HEK293T (cell line): ENCODE measurements at places on chromosomes 4 and X.
A peak's percentile ranks its signal among the peaks of the same experiment; 100 is the strongest.

- DNase-seq: no peak
These were observed 27.4 kb downstream of the FAM149A start for GRCh38 chr4:186131935-186132334.

- DNase-seq: no peak
These were observed 34.8 kb upstream of the DCK start for GRCh38 chr4:70958681-70959080.

GRCh38 chr4:96483308-96484030, 643.6 kb downstream of the PDHA2 start:
- DNase-seq: no peak

GRCh38 chr4:87216469-87216868, 3.9 kb downstream of the KLHL8 start:
- DNase-seq: no peak

- DNase-seq: no peak
These were observed 325.0 kb downstream of the EVC2 start for GRCh38 chr4:5383191-5383980.

- DNase-seq: no peak
These were observed 474.3 kb upstream of the FTHL17 start for GRCh38 chrX:31546126-31546525.

DNA sequence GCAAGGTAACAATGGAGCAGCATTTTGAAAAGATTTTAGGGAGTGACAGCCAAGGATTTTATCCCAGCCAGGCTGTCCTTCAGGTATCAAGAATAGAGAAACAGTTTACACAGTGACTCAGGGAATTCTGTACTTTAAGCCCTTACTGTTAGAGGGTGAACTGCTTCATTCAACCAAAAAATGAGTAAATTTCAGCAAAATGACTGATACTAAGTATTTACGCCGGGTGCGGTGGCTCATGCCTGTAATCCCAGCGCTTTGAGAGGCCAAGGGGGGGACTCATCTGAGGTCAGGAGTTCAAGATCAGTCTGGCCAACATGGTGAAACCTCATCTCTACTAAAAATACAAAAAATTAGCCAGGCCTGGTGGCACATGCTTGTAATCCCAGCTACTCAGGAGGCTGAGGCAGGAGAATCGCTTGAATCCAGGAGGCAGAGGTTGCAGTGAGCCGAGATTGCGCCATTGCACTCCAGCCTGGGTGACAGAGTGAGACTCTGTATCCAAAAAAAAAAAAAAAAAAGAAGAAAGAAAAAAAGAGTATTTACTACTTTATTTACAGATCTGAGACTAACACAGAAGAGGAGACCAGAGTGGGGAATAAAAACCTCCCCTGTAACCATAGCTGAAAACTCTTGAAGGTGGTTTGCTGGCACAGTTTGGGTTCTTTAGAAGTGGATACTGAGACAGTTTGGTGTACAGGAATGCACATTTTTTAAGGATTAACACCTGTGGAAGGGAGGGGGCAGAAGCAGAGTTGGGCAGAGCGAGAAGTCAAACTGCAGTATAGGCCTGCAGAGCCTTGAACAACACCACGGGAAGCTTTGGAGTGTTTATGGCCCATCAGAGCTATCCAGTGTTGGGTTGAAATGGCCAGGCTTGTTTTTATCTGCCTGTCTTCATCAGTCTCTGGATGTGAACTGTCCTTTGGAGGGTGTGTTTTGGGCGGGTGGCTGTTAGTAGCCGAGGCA, 40.5 kb downstream of the TMEM131L start:
- DNase-seq: no peak

GRCh38 chr4:86972997-86973396, 38.2 kb downstream of the AFF1 start:
- DNase-seq: no peak

DNA sequence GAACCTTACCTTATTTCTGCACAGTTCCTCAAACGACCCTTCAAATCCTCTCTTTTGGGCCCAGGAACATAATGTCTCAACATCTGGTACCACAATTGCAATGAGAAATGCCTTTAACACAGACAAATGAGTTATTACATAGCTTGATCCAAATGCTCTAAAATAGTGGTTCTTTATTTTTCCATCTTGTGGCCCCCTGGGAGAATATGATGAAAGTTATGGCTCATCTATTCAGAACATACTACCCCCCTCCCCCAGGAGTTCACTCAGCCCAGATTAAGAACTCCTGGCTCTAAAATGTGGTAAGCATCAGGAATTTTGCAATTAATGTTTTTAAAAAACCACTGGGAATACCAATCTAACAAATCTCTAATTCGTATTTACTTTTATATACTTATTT, 23.9 kb upstream of the CENPU start:
- no peak for DNase-seq

DNA sequence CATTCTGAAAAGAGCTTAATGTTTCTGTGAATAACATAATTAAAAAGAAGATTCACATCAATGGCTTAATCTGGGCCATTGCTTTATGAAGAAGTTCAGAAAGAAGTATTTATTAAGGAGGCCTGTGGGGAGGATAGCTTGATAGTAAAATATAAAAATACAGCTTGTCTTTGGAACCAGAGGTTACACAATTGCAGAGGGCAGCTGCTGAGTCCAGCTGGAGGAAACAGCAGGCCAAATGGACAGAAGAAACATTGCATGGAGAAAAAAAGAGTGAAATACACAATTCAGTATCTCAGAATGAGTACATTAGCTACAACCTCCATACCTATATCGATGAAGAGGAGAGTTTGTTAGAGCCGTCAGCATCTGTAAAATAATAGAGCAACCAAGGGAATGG, 148.0 kb upstream of the NPY2R start:
- DNase-seq: no peak

DNA sequence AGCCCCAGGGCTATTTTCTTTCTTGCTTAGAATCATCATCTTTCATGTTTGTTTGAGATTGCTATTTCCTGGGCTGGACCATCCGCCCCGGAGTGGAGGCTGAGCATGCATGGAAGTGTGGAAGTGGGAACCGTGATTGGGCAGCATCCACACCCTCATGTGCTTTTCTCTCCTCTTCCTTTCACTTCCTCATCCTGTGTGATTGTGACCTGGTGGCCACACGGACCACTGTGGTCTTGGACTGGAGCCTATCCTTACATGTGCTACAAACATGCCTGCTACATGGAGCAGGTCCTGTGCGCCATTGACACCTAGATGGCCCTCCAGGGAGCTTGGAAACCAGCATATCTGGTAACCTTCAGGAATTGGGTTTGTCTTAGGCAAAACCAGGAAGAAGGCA, 175.9 kb upstream of the LCORL start:
- no peak for DNase-seq

DNA sequence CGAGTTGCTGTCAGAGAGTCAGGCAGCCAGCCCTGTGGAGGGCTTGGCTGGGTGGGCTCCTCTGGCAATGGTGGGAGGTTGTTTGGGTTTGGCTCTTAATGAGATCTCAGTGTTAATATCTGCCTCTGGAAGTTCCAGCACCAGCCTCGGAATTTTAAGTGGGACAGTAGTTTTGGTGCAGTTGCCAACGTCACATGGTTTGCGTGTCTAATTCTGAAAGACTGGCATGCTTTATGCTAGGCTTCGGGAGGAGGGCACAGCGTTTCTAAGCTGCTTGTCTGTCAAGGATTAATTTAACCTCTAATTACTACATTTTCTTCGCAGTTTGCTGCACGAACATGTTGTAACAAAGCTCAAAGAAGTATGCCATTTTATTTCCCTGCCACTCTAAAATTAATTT, 9.2 kb downstream of the MAMLD1 start:
- no peak for DNase-seq

DNA sequence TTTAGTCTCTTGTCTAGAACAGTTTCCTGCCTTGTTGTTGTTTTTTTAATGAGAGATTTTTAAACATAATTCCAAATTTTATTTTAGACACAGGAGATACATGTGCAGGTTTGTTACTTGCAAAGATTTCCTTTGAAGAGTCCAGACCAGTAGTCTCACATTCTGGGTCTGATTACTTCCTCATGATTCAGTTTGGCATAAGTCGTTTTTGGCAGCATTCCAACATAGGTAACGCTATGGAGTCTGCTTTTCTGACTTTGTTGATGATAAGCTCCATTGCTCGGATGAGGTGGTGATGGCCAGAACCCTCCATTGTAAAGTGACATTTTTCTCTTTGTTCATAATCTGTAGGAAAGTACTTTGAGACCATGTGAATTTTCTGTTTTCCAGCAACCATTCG, 74.7 kb downstream of the CLCN4 start:
- DNase-seq: no peak

DNA sequence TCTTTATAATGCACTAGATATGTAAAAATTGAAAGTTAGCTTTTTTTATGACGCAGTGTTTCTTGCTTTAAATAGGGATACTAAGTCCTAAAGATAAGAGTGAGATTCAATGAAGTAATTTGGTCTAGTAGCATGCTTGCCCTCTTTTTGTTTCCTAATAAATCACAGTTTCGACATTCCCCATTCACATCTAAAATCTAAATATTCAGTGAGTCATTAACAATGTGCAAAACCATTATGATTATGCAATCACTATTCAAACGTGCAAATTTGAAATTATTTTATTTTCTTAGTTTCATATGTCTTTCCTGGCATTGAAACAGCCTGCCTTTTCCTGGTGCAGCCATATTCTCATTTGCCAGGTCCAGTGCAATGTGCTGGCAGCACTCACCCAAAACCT, 1350.5 kb upstream of the PABPC4L start:
- no peak for DNase-seq

GRCh38 chrX:149495573-149496071, 9.5 kb downstream of the IDS start:
- DNase-seq: no peak

DNA sequence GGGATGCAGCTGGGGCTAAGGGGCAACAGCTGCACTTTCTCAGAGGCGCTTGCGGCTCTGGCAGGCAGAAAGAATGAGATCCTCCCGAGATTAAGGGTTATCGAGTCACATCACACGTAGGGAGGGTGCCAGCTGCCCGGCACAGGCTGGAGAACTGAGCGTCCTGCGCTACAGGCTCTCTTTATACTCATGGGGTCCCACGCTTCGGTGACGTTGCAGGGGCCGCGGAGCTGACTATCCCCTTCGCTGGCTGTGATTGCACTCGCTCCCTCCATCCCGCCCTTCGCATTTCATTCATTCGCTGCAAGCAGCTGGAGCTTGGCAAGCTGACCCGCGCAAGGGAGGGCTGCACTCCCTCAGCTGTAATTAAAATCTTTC, at the start of gene TACR3:
Gene TACR3 (minus strand): TSS at position 156 of the 378 bp plus-strand sequence. CDS start 310 bp downstream, outside the sequence.
- no peak for DNase-seq

- peak; percentile 41 for DNase-seq
These were observed 143.6 kb downstream of the SLIT2 start for GRCh38 chr4:20395160-20395773.

GRCh38 chr4:29002151-29002550, 1718.0 kb upstream of the PCDH7 start:
- no peak for DNase-seq

- DNase-seq: no peak
These were observed 29.9 kb downstream of the RP2 start for GRCh38 chrX:46866726-46867125.

DNA sequence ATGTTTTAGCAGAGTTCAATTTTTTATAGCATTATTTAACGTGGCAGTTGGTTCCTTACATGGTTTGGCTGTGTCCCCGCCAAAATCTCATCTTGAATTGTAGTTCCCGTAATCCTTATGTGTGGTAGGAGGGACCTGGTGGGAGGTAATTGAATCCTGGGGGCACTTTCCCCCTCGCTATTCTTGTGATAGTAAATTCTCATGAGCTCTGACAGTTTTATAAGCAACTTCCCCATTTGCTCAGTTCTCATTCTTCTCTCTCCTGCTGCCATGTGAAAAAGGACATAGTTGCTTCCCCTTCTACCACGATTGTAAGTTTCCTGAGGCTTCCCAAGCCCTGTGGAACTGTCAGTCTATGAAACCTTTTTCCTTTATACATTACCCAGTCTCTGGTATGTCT, 329.5 kb downstream of the GRIA2 start:
- DNase-seq: no peak

DNA sequence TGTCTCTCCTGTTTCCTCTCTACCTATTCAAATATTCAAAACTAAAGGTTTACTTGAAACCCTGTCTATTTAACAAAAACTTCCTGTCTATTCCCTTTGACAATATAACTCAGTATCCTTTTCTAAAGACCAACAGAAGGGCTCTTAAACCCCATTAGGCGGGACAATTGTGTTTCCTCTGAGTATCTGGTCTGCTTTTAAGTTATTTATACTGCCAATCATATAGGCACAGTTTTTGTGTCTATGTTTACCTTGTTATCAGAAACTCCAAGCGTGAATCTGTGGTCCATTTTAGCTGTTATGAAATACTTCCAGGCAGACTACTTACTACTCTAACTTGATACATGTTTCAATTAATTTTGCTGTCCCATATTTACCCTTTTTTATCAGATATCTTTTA, 350.0 kb upstream of the CTSO start:
- no peak for DNase-seq
